BJ (cell line): ENCODE measurements at places on chromosomes 1 and 21. TPM values are rescaled to one million over a fixed set of nuclear protein-coding genes. Genes with fewer than 3 reads are reported as not detected.

The TNNI3K gene
- 0.42 TPM in 1 of 2 replicates, not detected in the other for polyA plus RNA-seq

The KCNK1 gene
- 2.7 and 3.0 TPM in 2 replicates for polyA plus RNA-seq

The AP4B1 gene
- 9.5 and 13.2 TPM in 2 replicates for polyA plus RNA-seq

The FAM177B gene
- polyA plus RNA-seq = not detected in 2 replicates

The C1orf185 gene
- polyA plus RNA-seq = not detected in 2 replicates

The REN gene
- polyA plus RNA-seq = 0.99 and 1.2 TPM in 2 replicates

The AMY2A gene
- not detected in 2 replicates for polyA plus RNA-seq

The GJB3 gene
- polyA plus RNA-seq = not detected in 2 replicates

The SLAMF1 gene
- polyA plus RNA-seq = not detected in 2 replicates

The ADAM30 gene
- not detected in 2 replicates for polyA plus RNA-seq

The LGR6 gene
- polyA plus RNA-seq = not detected in 2 replicates

The LCE1E gene
- polyA plus RNA-seq = not detected in 2 replicates

The KIF2C gene
- polyA plus RNA-seq = 30.0 and 35.3 TPM in 2 replicates

- DNase-seq = no peak
Observed at GRCh38 chr1:17941431-17942189, 166.0 kb upstream of the IGSF21 start.

GRCh38 chr1:17447501-17447992 lies 8.1 kb upstream of the RCC2 start:
- no peak for DNase-seq

DNA sequence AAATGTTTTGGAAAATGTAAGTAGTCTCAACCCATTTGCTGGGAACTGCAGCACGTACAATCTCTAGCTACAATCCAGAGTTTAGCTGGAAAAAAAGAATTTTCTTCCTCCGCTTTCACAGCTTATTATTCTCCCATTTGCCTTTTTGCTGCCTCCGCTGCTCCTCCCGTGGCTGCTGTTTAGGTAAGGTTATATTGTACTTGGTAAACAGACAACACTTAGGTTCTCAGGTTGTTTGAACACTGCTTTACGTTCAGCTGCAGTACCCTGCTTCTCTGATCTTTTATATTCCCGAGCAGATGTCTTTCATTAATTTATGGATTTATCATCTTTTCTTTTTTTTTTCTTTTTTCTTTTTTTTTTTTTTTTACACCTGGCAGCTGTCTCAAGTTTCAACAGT lies 14.3 kb downstream of the PROX1 start:
- DNase-seq = no peak

DNA sequence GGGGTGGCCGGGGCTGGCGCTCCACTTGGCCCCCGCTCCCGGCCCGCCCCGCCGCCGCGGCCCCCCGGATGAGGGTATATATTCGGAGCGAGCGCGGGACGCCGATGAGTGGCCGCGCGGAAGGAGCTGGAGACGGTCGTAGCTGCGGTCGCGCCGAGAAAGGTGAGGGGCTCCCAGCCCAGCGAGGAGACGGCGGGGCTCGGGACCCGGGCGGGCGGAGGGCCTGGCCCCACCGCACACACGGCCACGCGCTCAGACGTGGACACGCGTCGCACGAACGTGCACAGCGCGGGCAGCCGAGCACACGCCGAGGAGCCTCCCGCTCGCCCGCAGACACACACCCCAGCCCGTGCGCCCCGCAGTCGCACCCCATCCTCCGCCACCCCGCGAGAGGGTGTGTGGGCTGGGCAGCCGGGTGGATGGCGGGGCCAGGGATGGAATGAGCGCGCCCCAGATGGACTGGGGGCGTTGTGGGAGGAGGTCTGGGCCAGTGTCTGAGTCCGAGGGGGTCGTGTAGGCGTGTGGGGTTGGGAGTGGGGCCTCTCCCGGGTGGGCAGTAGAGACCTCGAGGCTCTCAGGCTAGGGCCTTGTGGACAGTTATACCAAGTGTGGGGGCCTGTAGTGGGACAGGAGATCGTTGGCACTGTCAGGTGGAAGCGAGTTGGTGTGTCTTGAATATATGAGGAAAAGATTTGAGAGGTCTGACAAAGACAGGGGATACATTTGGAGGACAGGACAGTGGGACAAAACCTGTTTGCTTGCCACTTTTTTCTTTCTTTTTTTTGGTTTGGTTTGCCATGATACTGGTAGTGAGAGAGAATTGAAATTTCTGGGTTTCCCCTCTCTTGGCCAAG lies at the start of gene UAP1:
Gene UAP1, plus strand, starts transcription at position 107 of the 854 bp plus-strand sequence. CDS start 4,347 bp downstream, outside the sequence.
- no peak for DNase-seq

GRCh38 chr1:166843769-166844596 lies 4.7 kb downstream of the POGK start:
- DNase-seq = no peak

DNA sequence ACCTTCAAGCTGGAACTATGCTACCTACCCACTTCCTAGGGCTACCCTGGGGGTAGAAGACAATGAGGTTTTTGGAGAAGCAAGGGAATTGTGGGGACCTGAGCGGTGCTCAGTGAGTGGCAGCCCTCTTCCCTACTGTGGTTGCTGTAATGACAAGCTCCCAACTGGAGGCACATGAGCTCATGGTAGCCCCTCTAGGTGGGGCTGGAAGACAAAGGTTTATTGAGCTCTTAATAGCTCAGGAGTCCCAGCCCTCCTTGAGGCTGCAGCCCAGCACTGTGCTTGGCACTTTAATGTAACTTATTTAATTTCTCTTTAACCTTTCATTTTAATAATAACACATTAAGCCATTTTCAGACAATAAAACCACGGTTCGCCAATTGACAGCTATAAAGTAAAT lies 528.9 kb downstream of the OMA1 start:
- DNase-seq = no peak

DNA sequence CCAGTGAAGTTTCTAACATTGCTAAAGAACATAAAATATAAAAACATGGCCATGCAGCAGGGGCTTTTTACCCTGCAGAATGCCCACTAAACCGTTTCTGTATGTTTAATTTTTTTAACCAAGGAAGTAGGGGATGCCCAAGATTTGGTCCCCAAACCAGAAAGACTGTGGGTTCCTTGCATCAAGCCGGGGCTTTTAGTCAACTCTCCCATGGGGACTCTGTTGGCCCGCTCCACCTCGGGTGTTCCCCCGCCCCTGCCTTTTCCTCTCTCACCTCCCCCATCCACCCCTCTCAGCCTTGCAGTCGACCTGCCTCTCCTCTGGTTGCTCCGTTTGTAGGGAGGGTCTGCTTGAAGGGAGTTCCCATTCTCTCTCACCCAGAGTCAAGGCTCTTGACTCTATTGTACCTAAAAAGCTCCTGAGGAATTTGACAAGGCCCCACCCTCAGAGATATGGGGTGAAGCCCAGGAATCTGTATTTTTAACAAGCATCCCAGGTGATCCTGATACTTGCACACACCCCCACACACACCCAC lies 117.5 kb downstream of the TOMM20 start:
- no peak for DNase-seq

DNA sequence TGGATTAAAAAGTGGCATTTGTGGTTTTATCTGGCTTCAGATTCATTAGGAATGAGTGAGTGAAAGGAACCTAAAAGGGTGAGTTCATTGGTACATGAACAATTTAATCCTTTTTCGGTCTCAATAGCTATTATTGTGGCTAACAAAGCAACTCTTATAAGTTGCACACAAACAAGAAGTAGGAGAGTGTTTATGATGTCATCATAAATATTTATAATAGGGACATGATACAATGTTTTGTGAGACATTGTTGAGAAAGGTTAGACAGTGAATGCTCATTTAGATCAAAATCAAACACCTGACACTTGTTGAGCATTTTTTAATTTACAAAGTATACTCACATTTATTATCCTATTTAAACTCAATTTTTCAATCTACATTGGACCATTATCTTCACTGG lies 363.4 kb downstream of the PDE4B start:
- DNase-seq = no peak

DNA sequence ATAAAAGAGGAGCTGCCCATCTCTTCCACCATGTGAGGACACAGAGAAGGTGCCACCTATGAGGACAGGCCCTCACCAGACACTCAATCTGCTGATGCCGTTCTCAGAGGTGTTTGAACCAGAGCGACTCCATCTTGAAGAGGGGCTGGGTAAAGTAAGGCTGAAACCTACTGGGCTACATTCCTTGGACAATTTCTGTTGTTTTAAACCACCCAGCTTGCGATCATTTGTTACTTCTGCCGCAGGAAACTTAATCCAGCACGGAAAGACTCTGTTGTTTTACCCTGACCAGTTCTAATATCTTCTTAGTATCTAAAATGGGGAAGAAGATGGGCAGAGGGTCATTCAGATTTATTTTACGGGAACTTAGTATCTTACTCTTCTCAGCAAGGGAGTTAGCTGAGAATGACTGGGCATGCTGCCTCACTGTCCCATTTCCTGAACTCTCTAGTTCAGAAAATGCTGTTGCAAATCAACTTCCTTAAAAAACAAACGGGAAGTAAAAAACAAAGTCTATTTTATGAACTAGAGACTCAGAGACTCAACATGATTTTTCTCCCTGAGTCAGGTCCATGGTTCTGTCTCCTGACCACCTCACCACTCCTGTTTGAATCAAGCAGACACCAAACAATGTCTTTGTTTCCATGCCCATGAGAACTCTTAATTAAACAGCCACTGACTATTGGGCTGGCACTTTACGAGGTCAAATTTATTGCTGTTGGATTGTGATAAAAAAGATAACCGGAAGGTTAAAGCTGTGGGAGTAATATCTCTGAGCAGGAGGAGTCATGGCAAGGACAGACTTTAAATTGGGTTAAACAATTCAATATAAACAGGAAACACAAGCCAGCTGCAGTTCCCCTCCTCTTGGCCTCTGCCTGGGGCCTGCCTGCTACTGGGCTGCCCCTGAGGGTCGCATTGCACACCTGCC lies 23.8 kb upstream of the IFNAR1 start:
- DNase-seq = no peak

- DNase-seq = no peak
Observed at GRCh38 chr1:168767894-168768584, 39.0 kb upstream of the DPT start.

- DNase-seq = no peak
Observed at GRCh38 chr1:93219443-93219842, 38.9 kb downstream of the CCDC18 start.

DNA sequence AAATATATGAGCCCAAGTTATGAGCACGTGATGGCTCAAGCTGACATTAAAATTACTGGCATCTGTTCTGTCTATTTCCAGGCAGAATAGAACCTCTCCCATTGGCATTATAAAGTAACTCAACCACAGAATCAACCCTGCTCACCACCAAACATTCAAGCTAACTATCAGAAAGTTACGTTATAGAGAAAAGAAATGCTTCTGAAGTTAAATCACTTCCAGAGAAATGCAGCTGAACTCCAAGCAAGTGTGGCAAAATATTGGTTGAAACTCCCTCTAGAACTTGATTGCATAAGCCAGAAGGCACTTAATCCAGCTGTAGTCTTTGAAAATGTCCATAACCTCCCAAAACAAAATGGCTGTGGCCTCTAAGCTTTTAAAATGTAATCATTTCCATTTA lies 36.2 kb upstream of the UBE2U start:
- DNase-seq = no peak

- no peak for DNase-seq
Observed at GRCh38 chr1:8583031-8583430, 234.4 kb downstream of the RERE start.

- DNase-seq = no peak
Observed at GRCh38 chr21:43304206-43304605, 122.7 kb downstream of the SIK1 start.

GRCh38 chr1:59340411-59341307 lies 43.8 kb downstream of the FGGY start:
- no peak for DNase-seq

- DNase-seq = no peak
Observed at GRCh38 chr1:156598731-156599432, 2.4 kb downstream of the GPATCH4 start.

- DNase-seq = no peak
Observed at GRCh38 chr1:218485241-218485928, 140.2 kb downstream of the TGFB2 start.

GRCh38 chr1:243346468-243346867 lies 90.6 kb downstream of the SDCCAG8 start:
- DNase-seq = no peak

DNA sequence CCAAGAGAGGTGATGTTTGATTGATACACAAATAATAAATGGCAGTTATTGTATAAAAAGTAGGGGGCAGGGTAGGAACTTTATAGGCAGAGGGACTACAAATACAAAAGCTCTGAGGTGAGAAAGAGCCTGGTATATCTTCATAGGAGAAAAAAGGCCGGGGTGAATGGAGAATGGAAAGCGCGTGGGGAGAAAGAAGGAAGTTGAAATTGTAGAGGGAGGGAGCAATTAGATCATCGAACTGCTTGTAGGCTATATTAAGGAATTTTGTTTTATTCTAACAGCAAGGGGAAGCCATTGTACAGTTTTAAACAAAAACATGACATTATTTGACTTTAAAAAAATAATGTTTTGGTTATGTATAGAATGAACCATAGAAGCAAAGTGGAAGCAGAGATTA lies 147.4 kb downstream of the PDE4B start:
- DNase-seq = no peak

- DNase-seq = no peak
Observed at GRCh38 chr1:241589521-241589920, 50.6 kb downstream of the CHML start.

- no peak for DNase-seq
Observed at GRCh38 chr1:103256490-103256889, 148.2 kb upstream of the COL11A1 start.

DNA sequence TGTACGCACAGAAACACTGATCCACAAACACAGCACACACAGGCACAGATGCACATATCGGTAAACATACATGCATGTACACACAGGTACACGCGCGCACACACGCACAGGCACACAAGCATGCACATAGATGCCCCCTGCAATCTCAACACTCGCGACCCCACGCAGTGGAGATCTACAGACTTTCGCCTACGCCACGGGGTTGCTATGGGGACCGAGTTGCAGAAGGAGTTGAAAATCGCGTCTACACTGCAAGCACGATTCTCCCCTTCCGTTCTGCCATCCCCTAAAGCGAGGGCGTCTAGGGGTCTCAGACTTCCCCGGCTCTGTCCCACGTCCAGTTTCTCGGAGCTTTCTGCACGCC lies 826 bp downstream of the TRIM17 start:
- no peak for DNase-seq

GRCh38 chr21:36004441-36004840 lies 55.9 kb downstream of the SETD4 start:
- DNase-seq = no peak

- DNase-seq = no peak
Observed at GRCh38 chr1:10980094-10980577, 32.3 kb upstream of the TARDBP start.

- no peak for DNase-seq
Observed at GRCh38 chr1:1399872-1400575, 889 bp upstream of the CCNL2 start.

- DNase-seq = no peak
Observed at GRCh38 chr1:151858030-151858746, 4.7 kb upstream of the THEM5 start.

- no peak for DNase-seq
Observed at GRCh38 chr1:232468249-232468648, 161.7 kb downstream of the SIPA1L2 start.
